ENCODE measurements at places on chromosomes 5 and 9.

- DNase-seq = no peak
These were observed 72.0 kb downstream of the CCNH start for GRCh38 chr5:87340716-87341115.

- no peak for DNase-seq
These were observed 79.9 kb downstream of the SMIM23 start for GRCh38 chr5:171865471-171865870.

GRCh38 chr9:113614843-113615648 lies 151.5 kb downstream of the RGS3 start:
- no peak for DNase-seq

DNA sequence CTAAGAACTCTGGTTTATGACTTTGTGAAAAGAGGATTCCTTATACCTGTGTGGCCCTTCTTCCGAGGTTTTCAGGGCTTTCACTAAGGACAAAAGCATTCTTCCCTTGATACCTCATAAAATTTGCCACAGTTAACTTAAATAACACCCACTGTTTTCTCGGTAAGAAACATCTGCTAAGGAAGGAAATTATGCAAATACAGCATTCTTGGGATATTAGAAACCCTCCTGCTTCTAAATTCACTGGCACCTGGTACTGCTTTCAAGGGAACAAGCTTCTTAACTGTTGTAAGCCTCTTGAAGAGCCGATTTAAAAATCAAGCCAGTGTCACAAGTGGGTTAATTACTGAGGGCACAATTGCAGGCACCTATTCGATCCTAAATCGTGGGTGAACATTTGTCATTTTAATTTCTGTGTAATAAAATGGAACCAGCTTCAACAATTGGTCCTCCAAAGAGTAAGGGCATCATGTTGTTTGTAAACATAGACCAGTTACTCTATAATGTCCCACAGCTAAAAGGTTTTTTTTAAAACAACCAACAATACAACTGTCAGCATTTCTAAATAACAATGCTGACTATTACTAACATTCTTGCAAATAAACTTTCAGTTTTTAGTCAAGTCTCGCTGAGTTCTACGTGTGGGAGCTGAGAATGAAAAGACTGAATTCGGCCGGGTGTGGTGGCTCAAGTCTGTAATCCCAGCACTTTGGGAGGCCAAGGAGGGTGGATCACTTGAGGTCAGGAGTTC lies 26.6 kb downstream of the AK3 start:
- DNase-seq = no peak

GRCh38 chr5:6838736-6839135 lies 125.5 kb downstream of the TENT4A start:
- no peak for DNase-seq

DNA sequence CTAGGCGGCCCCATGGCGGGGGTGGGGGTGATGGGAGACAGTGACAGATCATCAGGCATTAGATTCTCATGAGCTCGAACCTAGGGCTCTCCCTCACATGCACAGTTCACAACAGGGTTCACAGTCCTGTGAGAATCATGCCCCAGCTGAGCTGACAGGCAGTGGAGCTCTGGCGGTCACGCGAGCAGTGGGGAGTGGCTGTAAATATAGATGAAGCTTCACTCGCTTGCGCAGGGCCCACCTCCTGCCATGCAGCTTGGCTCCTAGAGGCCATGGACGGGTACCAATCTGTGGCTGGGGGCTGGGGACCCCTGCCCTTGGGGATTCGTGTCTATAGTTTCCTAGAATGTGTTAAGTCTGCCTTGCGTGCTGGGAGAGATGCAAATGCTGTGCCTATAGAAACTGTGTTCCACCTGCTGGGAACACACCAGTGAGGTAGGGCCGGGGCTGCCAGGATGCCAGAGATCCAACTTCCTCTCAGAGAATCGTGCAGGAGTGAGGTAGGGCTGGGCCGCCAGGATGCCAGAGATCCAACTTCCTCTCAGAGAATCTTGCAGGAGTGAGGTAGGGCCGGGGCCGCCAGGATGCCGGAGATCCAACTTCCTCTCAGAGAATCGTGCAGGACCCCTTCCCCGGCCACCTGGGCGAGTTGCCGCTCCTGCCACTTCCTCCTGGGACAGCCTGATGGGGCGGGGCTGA lies 14.1 kb upstream of the EXOC3 start:
- DNase-seq = no peak

DNA sequence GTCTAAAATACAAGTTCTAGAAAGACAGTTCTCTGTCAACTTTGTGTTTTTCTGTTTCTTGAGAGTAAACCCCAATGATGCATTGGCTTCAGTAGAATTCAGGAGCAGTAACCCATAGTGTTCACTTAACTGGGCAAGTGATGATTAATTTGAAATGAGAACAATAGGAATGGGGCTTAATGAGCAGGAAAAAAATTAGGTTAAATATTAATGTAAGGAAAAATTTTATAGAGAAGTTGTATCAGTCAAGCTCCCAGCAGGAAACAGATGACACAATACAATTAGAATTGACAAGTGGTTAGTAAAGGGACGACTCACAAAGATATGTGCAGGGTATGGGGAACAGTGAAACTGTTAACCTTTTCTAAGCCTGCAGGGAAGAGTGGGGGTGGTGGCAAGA lies 38.2 kb downstream of the ENTREP1 start:
- no peak for DNase-seq

DNA sequence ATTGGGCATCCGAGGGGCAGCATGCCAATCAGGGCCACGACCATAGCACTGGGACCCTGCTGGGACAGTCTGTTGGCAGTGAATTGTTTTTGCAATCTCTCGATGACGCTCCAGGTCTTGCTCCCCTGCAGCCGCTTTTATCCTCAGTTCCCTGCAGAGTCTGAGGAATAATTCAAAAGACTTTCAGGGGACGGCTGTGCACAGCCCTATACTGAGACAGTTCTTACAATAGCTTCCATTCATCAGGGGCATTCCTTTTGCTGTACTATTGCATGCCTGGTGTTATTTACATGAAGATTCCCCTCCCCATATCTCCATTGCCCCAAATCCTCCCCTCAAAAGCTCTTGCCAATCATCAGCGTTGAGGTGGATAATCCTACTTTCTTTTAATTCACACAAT lies 163.3 kb upstream of the WWC1 start:
- DNase-seq = no peak

DNA sequence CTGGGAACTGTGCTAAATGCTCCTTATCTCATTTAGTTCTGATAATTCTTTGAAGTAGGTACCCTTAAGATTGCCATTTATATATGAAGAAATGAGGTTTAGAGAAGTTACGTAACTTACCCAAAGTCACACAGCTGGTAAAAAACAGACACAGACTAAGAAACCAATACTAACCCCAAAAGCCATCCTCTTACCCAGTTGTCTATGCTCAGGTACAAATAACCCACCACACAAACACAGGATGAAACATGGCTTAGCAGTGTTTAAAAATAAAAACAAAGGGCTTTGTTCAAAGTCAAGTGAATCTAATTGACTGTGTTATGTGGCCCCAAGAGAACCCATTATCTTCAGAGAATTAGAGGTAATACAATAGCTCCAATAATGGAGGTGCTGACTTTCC lies 37.0 kb upstream of the IL7R start:
- no peak for DNase-seq

GRCh38 chr9:77161966-77162365 lies 15.4 kb upstream of the VPS13A start:
- no peak for DNase-seq

- DNase-seq = no peak
These were observed 7.4 kb downstream of the SLC12A7 start for GRCh38 chr5:1104327-1105006.

GRCh38 chr5:115229606-115230005 lies 33.1 kb downstream of the PGGT1B start:
- no peak for DNase-seq

GRCh38 chr5:178293815-178294214 lies 61.2 kb upstream of the PHYKPL start:
- DNase-seq = no peak

Measured in activated CD4-positive, alpha-beta T cell treated with anti-CD3 and anti-CD28 coated beads, Interleukin-2, amount 50 U/mL, for 1 hour (primary cell).